ENCODE measurements at places on chromosomes 16 and 17.

DNA sequence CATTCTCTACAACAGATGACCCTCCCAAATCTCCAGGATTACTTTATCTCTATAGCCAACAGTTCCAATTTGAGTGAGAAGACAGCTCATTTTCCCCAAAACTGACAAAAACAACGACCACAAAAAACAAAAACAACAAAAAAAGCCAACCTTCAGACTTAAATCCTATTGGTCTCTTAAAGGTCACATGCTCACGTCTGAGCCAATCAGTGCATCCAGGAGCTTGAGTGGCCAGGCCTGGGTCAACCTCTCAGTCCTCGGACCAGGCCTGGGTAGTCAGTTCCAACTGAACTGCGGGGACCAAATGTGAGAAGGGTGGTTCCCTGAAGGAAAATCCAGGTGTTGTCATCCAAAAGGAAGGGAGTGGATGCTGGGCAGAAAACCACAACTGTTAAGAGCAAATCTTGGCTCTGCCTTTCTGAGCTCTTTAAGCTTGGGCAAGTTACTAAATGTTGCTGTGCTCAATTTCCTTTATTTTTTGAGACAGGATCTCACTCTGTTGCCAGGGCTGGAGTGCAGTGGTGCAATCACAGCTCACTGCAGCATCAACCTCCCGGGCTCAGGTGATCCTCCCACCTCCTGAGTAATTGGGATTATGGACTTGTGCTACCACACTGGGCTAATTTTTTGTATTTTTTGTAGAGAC lies 43.0 kb upstream of the MSI2 start:
- DNase-seq = no peak

GRCh38 chr17:20948984-20949777 lies 93.6 kb downstream of the USP22 start:
- no peak for DNase-seq

DNA sequence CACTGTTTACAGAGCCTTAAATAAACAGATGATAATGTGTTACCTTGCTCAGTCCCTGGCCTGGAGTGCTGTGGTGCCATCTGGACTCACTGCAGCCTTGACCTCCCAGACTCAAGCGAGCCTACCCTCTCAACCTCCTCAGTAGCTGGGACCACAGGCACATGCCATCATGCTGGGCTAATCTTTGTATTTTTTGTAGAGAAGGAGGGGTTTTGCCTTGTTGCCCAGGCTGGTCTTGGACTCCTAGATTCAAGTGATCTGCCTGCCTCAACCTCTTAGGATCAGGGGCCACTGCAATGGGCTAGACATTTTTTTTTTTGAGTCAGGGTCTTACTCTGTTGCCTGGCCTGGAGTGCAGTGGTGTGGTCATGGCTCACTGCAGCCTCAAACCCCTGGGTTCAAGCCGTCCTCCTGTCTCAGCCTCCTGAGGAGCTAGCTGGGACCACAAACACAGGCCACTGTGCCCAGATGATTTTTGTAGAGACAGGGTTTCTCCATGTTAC lies 5.0 kb upstream of the NAGLU start:
- no peak for DNase-seq

- DNase-seq = peak; percentile 75
These were observed 25.6 kb downstream of the IGSF6 start for GRCh38 chr16:21626659-21627277.

DNA sequence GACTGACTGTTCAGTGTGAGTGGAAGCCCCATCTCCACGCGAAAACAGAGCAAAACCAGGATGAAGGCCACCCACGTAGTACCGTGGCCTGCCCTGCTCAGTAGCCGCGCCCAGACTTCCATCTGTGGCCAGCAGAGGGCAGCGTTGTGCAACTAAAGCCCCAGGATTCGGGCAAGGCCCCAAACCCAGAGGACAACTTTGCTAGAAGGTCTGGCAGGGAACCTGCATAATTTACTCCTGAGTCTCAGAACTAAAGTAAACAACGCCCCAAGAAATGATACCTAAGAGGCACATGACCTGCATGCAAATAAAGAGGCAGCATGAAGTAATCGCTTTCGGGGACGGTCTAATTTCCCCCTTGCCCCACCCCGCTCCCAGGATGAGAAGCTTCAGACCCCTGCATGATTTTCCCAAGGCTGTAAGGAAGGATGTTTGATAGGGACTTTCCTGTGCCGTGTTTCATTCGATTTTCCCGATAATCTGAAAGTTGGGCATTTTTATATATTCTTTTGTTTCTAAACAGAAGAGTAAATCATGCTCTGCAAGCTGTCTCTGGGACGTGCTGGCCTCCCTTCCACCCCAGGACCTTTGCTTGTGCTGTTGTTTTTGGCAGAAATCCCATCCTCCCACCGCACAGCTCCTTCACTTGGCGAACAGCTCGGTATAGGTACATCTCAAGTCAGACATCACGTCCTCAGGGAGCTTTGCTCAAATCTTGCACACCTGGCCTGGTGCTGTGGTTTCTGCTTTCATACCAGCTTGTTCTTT lies 18.6 kb downstream of the HSBP1 start:
- DNase-seq = peak; percentile 61

DNA sequence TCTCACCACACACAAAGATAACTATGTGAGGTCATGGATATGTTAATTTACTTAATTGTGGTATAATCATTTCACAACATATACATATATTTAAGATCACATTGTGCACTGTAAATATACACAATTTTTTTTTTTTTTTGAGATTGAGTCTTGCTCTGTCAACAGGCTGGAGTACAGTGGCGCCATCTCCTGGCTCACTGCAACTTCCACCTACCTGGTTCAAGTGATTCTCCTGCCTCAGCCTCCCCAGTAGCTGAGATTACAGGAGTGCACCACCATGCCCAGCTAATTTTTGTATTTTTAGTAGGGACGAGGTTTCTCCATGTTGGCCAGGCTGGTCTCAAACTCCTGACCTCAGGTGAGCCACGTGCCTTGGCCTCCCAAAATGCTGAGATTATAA lies 11.5 kb upstream of the PRSS54 start:
- peak; percentile 19 for DNase-seq

- peak; percentile 32 for DNase-seq
These were observed 18.2 kb downstream of the HIGD1B start for GRCh38 chr17:44865931-44866330.

- DNase-seq = no peak
These were observed 2116.0 kb downstream of the TP53TG3F start for GRCh38 chr16:35575432-35575821.

- no peak for DNase-seq
These were observed 19.7 kb downstream of the DEXI start for GRCh38 chr16:10922328-10923145.

GRCh38 chr16:22937169-22937568 lies 123.2 kb downstream of the HS3ST2 start:
- DNase-seq = no peak

- DNase-seq = no peak
These were observed 1.5 kb downstream of the FGF11 start for GRCh38 chr17:7440834-7441195.

GRCh38 chr16:66568355-66568754 lies 2.1 kb downstream of the CMTM1 start:
- DNase-seq = no peak

GRCh38 chr17:8120520-8121406 lies 2.4 kb upstream of the ALOXE3 start:
- DNase-seq = no peak

GRCh38 chr17:38912221-38912813 lies 13.1 kb upstream of the LASP1NB start:
- no peak for DNase-seq

- DNase-seq = peak; percentile 85
These were observed 158.4 kb upstream of the FAM20A start for GRCh38 chr17:68759343-68760140.

DNA sequence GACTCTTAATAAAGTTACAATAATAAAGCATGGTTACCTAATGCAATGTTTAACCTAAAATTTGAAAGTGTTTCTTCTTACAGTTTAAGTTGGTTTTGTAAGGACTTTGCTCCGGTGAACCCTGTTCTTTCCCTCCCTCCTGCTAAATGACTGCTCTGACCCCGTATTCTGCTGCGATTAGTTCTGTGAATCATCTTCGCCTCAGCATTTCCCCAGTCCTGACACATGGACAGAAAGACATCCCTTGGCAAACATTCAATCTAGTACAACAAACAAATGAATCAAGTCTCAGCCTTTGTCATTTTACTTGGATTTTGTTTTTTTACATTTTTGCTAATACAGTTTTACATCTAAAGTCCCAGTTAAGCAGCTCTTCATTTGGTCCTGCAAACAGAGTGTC lies 15.4 kb downstream of the KCNJ2 start:
- no peak for DNase-seq

Data from AG09319 (cell line).